ENCODE measurements at places on chromosomes 12 and 14.

DNA sequence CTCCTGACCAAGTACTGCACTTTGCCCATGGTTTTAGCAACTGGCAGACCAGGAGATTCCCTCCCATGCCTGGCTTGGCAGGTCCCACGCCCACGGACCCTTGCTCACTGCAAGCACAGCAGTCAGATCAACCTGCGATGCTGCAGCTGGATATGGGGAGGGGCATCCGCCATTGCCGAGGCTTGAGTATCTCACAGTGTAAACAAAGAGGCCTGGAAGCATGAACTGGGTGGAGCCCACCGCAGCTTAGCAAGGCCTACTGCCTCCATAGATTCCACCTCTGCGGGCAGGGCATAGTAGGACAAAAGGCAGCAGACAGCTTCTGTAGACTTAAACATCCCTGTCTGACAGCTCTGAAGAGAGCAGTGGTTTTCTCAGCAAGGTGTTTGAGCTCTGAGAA lies 479.8 kb downstream of the FUT8 start:
- peak; percentile 22 for DNase-seq

- no peak for DNase-seq
Measured at GRCh38 chr14:62847168-62847567, 198.1 kb downstream of the KCNH5 start.

GRCh38 chr14:83825843-83826242 lies 1704.1 kb upstream of the FLRT2 start:
- DNase-seq = no peak

DNA sequence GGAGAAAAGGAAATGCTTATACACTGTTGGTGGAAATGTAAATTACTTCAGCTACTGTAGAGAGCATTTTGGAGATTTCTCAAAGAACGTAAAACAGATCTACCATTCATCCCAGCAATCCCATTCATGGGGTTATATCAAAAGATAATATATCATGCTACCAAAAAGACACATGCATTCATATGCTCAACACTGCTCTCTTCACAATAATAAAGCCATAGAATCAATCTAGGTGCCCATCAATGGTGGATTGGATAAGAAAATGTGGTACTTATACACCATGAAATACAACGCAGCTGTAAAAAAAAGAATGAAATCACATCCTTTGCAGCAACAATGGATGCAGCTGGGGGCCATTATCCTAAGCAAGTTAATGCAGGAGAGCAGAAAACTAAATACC lies 1487.7 kb upstream of the SEL1L start:
- no peak for DNase-seq

- no peak for DNase-seq
Measured at GRCh38 chr14:96205059-96205977, 679 bp downstream of the BDKRB2 start.

DNA sequence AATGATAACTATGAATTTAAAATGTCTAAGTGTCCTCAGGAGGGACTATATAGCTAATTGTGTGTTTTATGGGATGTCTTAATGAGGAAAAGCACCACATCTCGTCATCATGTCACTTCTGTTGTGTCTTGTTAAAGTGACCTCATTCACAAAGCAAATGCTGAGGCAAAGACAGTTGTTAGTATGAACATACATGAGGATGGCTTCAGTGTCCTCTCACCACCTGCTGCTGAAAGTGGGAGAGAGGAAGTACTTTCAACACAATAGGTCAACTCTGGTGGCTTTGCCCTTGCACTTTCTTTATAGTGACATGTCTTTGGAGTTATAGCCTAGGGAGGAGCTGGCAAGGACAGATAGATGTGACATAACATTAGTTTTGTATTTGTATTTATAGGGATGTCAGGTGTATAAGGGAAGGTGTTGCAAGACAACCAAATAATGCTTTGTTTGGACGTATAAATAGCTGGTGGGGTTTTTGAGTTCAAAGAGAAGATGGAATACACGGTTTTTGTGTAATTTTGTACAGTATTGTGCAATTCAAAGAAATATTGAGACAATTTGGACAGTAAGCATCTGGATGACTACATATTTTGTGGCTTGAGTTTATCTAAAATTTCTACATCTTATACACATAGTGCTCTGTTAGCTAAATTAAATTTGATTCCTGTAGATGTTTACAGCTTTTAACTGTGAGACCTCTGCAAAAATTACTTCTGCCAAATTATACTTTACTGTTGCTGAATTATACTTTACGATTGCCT lies 131.7 kb upstream of the ATP2B1 start:
- DNase-seq = no peak

DNA sequence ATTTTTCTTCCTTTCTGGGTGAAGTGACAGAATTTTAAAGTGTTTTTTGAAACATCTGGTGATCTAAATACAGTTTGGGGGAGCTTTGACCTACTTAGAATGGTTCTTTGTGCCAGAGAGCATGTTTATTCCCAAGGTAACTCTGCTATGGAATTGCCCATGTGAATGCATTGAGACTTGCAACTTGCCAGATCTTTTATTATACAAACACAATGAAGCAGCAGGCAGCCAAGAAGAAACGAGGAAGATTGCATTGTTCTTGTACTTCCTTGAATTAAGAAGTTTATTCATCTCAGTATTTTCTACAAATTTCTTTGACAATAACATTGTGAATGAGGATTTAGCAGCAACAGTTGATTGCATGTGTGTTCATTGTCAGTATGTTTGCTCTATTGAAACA lies 55.5 kb downstream of the FGD4 start:
- DNase-seq = no peak

DNA sequence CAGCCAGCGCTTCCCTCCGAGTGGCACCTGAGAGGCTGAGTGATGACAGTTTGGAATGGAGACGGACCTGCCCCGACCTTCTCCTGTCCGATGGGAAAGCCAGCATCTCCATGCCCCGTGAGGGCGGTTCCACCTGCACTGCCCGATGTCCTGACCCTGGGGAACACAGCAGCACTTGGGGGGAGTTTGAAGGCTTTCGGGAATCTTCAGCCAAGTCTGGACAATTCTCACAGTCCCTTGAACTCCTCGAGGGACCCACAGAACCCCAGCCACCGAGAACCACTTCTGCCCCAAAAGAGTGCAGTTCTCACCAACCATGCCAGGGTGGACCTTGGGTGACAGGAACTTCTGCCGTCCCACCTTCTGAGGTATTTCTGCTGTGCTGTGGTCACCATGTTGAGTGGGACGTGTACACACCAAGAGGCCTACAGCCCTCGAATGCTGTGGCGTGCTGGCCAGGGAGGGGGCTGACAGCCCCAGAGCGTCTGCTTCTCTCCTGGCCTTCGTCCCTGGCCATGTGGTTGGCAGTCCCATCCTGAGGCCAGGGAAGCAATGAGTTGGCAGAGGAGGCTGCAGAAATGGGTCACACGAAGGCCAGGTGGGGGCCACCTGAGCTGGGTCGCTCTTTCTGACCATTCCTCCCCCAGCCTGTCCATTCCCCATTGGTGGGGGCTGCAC lies 1.0 kb downstream of the CLBA1 start:
- no peak for DNase-seq

GRCh38 chr14:23437133-23438100 lies 2.0 kb upstream of the MYH7 start:
- no peak for DNase-seq

DNA sequence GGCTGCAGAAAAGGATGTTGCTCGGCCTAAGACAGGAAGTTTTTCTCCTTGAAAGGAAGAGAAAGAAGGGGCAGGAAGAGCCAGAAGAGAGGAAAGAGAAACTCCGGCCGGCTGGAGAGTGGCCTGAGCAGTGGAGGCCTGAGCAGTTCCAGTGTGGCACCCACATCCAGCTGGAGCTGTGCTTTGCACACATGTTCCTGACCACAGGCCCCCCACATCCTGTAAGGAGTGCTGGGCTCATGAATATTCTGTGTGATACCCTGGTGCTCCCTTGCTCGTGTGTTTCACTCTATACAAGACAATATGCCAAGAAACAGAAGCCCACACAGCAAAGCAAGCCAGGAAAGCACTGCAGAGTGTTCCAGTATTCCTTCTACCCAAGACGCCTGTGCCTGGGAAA lies 27.1 kb downstream of the POLE start:
- no peak for DNase-seq

- no peak for DNase-seq
Measured at GRCh38 chr14:65495196-65495595, 82.7 kb downstream of the FUT8 start.

GRCh38 chr14:103848175-103849077 lies 1.1 kb upstream of the PPP1R13B start:
- peak; percentile 49 for DNase-seq

- DNase-seq = no peak
Measured at GRCh38 chr12:5023842-5024241, 19.8 kb upstream of the KCNA5 start.

- no peak for DNase-seq
Measured at GRCh38 chr12:60230056-60230455, 634.2 kb downstream of the SLC16A7 start.

DNA sequence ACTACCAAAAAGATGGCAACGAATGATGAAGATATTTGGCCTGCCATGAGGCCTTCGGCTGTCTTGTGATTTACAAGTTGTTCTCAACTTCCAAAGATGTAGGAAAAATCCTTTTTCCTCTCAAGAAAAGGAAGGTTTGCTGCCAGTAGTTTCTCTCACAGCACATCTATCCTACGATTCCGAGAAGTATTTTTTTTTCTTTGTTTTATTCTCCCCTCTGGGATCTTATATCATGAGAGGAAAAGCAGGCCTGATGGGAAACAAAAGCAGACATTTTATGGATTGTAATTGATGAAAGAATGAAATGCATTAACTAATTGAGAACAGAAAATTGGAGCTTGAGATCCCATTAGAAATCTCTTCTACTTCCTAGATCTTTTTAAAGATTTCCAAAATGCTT lies 1197.9 kb upstream of the SEL1L start:
- no peak for DNase-seq

DNA sequence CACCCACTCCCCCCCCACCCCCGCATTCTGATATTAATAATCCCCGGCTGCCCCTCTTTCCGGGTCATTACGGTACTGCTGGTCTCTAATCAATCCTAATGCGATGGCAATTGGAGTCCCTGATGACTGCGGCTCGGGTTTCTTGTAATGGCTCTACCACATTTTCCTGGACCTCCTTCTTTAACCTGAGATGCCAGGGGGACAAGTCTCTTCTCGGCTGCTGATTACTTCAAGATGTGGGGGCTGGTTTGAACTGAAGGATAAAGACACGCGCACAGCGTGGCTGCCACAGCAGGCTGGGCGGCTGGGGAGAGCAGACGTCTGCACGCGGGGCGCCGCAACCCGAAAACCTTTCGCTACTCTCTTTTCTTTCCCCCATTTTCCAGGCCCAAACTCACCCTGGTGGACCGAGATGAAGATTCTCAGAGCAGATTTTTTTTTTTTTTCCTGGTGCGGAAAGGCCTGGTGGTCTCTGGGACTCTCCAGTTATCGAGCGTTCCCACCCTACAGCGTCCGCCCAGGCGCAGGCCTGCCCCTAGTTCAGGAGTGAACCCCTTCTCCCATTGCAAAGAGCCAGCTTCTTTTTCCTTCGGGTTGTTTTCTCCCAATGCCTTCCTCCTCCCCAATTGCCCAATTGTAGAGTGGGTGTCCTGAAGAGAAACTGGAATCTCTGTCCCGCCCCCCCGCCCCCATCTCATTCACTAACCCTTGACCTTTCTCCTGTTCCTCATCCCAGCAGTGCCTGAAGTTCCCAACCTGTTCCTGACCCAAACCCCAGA lies 6.0 kb upstream of the SIX1 start:
- peak; percentile 63 for DNase-seq

GRCh38 chr12:117467588-117467987 lies 106.2 kb upstream of the NOS1 start:
- no peak for DNase-seq

- DNase-seq = peak; percentile 95
Measured at GRCh38 chr12:116358893-116359761, 81.6 kb upstream of the MED13L start.

- DNase-seq = no peak
Measured at GRCh38 chr12:87676731-87677130, 352.5 kb downstream of the C12orf50 start.

DNA sequence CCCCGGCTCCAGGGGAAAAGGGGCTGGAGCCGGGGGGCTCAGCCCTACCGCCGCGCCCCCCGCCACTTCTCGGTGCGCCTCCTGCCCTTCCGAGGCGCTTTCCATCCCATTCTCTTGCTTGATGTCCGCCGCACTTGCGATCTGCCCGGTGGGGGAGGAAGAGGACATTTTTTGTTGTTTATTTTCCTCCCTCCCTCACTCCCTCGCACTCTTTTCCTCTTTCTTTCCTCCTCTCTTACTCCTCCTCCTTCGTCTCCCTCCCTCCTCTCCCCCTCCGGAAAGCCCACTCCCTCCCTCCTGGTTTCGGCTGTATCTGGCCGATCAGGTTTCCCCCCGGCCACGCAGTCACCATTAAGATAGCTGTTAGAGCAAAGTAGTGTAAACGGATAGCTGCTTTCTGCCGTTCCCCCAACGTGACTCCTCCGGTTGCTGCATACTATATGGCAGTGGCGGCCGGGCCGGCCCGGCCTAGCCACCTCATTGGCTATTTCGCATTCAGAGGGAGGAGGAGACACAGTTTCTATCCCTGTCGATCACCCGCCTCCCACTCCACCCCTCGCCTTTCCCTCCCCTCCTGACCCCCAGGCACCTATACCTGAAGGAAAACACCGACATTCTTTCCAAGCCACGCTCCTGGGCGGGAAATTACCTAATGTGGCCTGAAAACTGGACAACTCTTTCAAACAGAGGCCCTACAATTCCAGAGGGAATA lies at the start of gene SIX4:
SIX4 (minus strand) TSS at position 445 of the 712 bp plus-strand sequence; CDS start at position 168, 277 bp downstream.
- peak; percentile 87 for DNase-seq

DNA sequence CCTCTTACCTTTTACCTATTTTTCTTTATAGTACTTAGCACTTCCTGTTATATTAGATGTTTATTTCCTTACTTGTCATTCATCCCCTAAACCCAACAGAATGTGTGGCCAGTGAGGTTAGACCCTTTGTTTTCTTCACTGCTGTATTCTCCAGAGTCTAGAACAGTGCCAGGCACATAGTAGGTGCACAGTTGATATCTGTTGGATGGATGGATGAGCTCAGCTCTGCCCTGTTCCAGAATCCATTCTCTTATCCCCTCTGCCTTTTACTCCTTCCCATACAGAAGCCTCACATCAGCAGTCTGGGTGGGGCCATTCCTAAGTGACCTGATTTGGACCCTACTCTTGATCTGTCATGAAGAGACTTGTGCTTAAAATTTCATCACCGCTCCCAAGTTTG lies 94.5 kb upstream of the DACT1 start:
- DNase-seq = no peak

- no peak for DNase-seq
Measured at GRCh38 chr12:56851462-56851861, 82.7 kb downstream of the SDR9C7 start.

- DNase-seq = no peak
Measured at GRCh38 chr14:95664066-95664465, 22.2 kb upstream of the TCL1B start.

DNA sequence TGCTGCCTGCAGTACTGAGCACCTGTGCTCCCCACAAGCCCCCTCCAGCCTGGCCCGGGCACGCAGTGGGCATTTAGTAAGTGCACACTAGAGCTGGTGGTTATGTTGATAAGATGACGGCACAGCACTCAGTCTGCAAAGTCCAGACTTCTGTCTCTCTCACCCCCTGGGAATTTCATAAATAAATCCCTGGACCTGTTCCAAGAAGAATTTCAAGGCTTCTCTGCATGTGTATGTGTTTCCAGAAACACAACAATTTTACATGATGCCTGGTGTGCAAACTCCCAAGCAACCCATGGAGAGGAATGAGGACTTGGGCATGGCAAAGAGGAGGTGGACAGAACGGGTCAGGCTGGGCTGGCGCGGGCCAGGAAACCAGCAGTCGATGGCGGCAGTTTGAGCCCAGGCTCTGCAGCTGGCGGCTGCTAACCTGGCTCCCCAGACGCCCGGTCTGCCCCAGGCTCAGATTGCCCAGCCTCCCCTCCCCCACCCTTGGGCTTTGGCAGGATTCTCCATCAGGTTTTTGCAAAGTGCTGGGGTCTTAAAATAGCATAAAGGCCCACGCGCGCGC lies 10.4 kb upstream of the ACVR1B start:
- peak; percentile 51 for DNase-seq

GRCh38 chr14:64948612-64949210 lies 6.2 kb upstream of the GPX2 start:
- DNase-seq = no peak
